ENCODE measurements at places on chromosomes 3 and 15. TPM values are rescaled to one million over a fixed set of nuclear protein-coding genes. Genes with fewer than 3 reads are reported as not detected.

Gene ZDHHC23
- total RNA-seq = 0.17 TPM

Gene EOGT
- total RNA-seq = 23.5 TPM

Gene TMEM212
- total RNA-seq = not detected

Gene ANP32A
- total RNA-seq = 80.1 TPM

Gene MKRN3
- total RNA-seq = under 0.01 TPM

Gene CISH
- total RNA-seq = 2.1 TPM

Gene UBE2E1
- total RNA-seq = 82.2 TPM

Gene FAM240A
- total RNA-seq = not detected

Gene CCDC54
- not detected for total RNA-seq

Gene GATM
- total RNA-seq = 0.15 TPM

Gene CAPN3
- total RNA-seq = 0.50 TPM

Gene ARHGEF26
- 3.4 TPM for total RNA-seq

Gene GLCE
- total RNA-seq = 19.0 TPM

Gene C3orf49
- total RNA-seq = not detected

All from bronchus fibroblast of lung (primary cell).